ENCODE measurements at places on chromosomes 13 and 19.

- no peak for DNase-seq
Observed at GRCh38 chr13:57932061-57932460, 300.5 kb downstream of the PCDH17 start.

DNA sequence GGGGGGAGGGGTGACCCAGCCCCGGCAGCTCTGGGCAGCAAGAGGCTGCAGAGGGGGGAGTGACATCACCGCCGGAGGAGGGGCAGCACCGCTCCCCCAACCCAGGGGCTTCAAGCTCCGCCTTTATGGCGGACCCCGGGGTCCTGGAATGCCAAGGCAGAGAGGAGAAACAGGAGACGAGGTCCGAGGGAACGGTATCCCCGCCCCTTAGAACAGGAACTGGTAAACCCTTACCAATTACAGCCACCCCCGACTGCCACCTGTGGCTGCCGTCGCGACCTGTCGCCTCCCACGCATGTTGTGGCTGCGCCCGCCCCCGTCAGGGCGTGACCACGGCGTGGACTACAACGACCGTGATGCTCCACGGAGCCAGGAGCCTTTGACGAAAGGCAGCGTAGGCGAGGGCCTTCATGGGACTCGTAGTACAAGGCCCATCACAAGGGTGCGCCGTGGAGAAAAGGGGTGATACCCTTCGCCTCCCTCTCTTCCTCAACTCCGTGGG lies 4.1 kb upstream of the KCNC3 start:
- no peak for DNase-seq

DNA sequence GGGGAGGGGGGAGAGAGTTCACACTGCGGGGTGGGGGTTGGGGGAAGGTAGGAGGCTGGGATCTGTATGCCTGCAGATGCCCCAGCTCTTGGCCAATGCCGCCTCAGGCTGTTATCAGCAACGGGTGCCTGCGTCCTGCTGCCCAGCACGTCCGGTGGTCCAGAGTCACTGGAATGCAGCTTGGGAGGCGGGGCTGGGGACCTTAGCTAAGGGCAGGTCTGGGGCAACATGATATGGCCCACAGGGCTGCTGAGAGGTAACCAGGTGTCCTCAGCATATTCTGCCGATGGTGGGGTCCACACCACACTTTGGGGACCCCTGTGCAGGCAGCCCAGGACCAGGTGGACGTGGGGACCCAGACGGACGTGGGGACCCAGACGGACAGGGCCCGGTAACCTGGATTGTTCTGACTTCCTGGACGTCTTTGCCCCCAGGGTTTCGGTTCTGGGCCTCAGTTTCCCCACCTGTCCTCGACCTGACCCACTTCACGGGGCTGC lies 668 bp upstream of the ARHGAP45 start:
- no peak for DNase-seq

GRCh38 chr13:74251778-74252519 lies 117.7 kb upstream of the KLF12 start:
- no peak for DNase-seq

DNA sequence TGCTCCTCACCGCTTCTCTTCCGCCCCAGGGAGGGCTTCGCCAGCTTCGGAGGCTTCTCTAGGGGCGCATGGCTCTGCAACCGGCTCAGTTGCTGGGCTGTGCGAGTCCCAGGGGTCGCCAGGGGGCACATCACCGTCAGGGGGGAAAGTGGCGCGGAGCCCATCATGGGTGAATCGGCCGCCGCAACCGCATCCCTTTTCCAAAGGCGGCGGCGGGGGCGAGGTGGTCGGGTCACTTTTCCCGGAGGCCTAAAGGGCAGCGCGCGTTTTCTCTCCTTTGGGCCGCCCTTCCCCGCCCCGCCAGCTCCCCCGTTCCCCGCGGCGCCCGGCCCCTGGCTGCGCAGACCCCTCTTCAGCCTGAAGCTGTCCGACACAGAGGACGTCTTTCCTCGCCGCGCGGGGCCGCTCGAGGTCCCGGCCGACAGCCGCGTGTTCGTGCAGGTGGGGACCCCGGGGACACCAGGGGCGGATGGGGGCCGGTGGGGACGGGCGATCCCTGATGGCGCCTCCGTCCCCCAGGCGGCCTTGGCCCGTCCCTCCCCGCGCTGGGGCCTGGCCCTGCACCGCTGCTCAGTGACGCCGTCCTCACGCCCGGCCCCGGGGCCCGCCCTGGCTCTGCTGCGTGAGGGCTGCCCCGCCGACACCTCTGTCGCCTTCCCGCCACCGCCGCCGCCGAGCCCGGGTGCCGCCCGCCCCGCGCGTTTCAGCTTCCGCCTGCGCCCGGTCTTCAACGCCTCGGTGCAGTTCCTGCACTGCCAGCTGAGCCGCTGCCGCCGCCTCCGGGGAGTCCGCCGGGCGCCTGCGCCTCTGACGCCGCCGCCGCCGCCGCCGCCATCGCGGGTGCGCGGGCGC lies 1.7 kb downstream of the TGFBR3L start:
- no peak for DNase-seq

Measured in glomerular endothelial cell (primary cell).